Retina (tissue), 1 donor: ENCODE measurements at places on chromosomes 1 and 21.

- DNase-seq, result no peak
These were observed 21.9 kb downstream of the NTNG1 start for GRCh38 chr1:107162745-107163144.

GRCh38 chr1:156750711-156751450 is 594 bp downstream of the HDGF start:
- DNase-seq, result peak; percentile 74

- no peak for DNase-seq
These were observed 7.5 kb downstream of the NBPF1 start for GRCh38 chr1:16605532-16606505.

DNA sequence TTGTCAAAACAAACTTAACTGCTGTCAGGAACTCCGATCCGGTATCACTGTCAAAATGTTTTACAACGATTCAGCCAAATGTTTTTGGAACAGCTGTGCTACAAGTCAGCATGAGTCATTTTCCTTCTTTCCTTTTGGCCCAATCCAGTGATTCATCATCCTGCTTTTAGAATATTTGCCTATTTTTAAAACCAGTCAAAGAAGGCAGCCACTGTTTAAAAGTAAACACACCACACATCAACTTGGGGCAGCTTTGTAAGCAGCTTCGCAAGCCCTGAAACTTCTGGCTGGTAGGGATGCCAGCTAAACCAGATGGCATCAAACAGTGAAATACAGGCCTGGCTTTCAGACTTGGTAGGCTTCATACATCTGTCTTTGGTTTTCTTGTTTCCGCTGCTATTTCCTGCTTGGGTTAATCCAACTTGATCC is 14.9 kb downstream of the MAP3K7CL start:
- DNase-seq, result no peak

GRCh38 chr21:44612029-44612486 is at the start of gene KRTAP10-8:
TSS of gene KRTAP10-8 (plus strand) at chr21:44612079. CDS start at chr21:44612101, 22 bp downstream.
- no peak for DNase-seq

DNA sequence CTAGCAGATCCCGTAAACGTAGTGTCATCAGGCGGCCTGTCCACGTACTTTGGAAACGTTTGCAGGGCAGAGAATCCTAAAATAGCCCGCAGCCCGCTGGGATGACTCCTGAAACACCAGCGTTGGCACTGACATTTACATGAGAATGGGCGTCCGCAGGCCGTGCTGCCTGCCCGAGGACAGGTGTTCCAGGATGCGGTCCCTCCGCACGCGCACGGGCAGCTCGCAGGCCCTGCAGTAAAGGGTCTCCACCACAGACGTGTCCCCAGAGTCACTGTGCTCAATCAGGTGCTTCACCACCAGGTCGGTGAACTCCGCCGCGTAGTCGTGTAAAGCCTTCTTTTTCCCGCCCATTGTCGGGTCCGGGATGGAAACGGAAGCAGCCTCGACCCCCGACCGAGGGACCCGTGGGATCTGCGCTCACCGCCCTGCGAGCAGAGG is 5.8 kb upstream of the CCDC27 start:
- no peak for DNase-seq

DNA sequence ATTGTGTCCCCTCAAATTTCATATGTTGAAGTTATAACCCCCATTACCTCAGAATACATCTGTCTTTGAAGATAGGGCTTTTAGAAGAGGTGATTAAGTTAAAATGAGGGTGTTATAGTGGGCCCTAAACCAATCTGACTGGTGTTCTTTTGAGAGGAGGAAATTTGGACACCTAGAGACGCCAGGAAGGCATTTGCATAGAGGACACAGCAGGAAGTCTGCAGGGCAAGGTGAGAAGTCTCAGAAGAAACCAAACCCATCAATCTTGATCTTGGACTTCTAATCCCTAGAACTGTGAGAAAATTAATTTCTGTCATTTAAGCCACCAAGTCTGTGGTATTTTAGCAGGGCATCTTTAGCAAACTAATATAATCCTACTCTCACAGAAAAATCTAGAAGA is 13.0 kb downstream of the GOLPH3L start:
- DNase-seq, result no peak

DNA sequence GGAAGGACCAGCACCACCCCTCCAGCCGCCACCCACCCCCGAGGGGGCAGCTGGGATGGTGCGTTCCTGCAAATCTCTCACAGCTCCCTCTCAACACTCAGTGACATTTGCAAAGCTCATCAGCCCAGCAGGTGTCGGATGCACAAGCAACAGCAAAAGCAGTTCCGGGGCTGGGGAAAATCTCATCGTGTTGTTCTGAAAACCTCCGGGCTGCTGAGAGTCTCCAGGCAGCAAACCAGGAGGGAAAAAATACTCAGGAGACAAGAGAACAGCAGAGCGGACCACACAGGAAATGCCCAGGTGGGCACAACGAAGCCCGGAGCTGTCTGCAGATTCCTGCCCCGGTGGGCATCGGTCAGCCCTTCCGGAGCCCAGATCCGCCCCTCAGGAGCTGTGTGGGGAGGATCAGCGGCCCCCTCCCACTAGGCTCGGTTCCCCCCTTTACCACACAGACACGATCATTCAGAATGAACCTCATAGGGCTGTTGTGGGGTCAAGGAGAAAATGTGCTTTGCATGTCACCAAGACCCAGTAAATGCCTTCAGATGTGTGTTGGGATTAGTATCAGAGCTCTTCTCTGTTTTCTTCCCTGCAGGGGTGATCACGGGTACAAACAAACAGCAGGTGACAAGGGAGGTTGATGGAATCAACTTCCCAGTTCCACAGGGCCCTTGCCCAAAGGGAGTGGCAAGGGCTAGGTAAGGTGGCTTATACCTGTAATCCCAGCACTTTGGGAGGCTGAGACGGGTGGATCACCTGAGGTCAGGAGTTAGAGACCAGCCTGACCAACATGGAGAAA is 127.0 kb upstream of the TIAM1 start:
- peak; percentile 47 for DNase-seq

DNA sequence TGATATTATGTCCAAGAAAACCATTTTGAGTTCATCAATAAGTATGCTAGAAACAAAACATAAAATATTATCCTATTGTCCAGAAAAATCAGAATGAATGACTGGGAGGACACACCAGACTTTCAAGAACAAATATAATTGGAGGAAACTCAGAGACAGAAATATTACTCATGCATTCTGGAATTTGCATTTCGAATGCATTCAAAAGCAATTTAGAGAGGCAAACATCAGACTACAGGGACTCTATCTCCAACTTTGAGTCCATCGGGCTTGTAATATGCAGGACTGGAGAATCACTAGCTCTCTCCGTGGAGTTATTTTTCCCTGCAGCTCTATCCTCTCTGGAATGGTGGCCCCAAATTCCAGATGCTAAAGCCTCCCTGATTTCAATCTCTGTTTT is 161.8 kb downstream of the CDC42BPA start:
- DNase-seq, result no peak

DNA sequence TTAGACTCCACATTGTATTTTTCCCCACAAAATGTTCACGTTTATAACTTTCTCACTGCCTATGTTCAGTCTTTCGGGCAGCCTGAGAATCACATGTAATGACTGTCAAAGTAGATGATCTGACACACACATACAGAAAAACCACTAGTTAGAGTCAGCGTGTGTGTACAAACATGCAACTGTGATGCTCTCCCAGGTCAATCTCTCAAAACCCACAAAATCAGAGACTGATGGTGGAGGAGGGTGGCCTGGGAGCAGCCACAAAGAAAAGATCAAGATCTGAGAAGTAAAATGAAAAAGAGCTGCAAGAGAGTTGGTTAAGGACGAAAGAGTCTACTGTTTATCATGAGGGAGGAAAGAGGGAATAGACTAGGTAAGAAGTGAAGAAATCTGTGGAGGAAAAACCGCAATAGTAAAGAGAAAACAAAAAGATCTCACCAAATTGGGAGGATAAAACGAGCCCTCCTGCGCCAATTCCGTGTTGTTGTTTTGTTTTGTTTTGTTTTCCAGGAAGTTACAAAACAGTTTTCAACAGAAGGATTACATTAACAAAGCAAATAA is 2.3 kb downstream of the EGLN1 start:
- peak; percentile 14 for DNase-seq

- DNase-seq, result peak; percentile 85
These were observed 139.9 kb downstream of the DHRS3 start for GRCh38 chr1:12477936-12478611.

GRCh38 chr1:191913260-191913977 is 244.8 kb upstream of the RGS18 start:
- DNase-seq, result no peak

GRCh38 chr1:195971589-195971988 is 636.7 kb downstream of the KCNT2 start:
- DNase-seq, result no peak

DNA sequence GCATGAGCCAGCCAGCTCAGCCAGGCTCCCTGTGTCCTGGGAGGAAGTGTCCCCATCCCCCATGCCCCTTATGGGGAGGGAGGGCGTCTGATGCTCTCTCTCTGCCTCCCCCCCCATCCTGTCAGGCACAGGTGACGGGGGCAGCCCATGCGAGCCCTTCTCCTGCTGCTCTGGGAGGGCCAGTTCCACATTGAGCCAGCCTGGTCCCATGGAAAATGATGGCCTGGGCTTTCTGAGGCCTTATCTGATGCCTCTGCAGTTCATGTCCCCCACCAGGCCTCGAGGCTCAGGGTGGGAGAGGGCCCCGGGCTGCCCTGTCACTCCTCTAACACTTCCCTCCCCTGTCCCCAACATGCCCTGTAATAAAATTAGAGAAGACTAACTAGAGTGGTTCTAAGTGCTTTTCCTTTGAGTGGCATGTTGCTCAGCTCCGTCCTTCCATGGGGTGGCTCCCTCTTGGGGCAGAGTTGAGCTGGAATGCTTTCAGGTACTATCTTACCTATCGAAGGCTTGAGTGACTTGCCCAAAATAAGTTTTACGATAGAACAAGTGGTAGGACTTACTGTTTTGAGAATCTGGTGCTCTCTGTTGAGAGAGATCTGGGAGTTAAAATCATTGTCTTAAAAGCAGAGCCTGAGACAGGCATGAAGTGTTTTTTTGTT is 1.8 kb upstream of the MTFR1L start:
- no peak for DNase-seq

GRCh38 chr1:178629252-178630154 is 95.5 kb upstream of the RALGPS2 start:
- DNase-seq, result no peak

GRCh38 chr1:5005171-5005570 is 350.8 kb downstream of the AJAP1 start:
- no peak for DNase-seq

- peak; percentile 92 for DNase-seq
These were observed at the start of gene DONSON for GRCh38 chr21:33588485-33589335. TSS of gene DONSON (minus strand) at chr21:33588684. CDS start at chr21:33588641, 43 bp downstream.

- no peak for DNase-seq
These were observed 2.1 kb downstream of the KCNK2 start for GRCh38 chr1:215084621-215085020.

- DNase-seq, result no peak
These were observed 59.3 kb downstream of the TOR1AIP2 start for GRCh38 chr1:179818260-179818659.
